ENCODE measurements at places on chromosomes 6 and 20.

DNA sequence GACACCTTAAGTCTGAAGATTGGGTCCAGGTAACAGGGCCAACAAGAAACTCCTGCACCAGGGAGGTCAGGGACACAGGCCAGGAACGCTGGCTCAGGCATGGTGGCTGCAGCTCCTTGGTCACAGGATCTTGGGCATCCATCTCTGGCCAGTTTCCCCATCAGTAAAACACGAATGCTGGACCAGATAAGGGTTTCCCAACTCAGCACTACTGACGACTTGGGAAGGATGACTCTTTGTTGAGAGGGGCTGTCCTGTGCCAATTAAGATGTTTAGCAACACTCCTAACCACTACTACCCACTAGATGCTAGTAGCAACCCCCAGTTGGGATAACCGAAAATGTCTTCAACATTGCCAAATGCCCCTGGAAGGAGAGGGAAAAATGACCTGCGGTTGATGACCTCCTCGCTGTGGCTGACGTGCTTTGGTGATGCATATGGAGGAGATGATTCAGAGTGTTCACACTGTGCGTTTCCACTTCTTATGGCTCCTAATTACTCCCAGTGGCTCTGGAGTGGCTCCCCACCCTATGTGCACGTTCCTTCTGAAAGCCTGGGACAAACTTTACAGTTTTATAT lies 261.9 kb downstream of the CDH26 start:
- DNase-seq = no peak

DNA sequence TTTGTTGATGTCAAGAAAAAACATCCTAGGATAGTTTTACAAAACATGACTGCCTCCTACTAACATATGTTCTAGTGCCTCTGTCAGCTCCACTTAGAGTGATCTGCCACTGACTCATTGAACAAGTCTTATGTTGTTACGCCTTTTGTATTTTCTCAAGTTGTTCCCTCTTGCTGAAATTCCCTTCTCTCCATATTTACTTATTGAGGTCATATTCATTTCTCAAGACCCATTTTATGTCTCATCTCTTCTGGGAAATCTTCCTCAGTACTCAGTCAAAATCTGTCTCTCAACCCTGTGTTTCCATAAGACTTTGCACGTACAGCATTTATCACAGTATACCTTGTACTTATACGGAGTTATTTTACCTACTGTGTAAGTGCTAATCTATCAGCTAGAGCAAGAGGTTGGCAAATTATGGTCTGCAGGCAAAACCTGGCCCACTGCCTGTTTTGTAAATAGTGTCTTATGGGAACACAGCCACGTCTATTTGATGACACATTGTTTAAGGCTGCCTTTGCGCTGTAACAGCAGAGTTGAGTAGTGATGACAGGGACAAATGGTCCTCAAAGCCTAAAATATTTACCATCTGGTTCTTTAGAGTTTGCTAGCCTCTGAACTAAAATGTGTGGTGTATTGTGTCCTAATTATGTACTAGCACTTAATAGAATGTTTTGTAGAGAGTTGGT lies 83.4 kb downstream of the ADGRB3 start:
- DNase-seq = no peak

DNA sequence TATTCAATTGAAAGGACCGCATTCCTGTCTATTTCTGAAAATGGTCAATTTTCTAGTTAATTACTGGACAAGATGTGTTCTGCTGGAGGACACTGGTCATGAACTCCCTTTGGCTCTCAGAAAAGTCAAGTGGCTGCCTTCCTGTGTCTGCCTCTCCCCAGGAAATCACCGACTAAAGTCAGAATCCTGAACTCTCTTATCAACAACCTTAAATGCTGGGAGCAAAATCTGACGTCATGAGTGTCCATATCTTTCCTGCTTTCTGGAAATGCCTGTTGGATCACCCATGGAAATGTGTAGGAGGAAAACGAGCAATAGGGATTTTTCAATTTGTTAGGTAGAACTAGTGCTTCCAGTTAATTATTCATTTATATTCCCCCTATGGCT lies 53.5 kb upstream of the PLCB1 start:
- DNase-seq = no peak

GRCh38 chr6:140590641-140591040 lies 1216.2 kb upstream of the CITED2 start:
- DNase-seq = no peak

DNA sequence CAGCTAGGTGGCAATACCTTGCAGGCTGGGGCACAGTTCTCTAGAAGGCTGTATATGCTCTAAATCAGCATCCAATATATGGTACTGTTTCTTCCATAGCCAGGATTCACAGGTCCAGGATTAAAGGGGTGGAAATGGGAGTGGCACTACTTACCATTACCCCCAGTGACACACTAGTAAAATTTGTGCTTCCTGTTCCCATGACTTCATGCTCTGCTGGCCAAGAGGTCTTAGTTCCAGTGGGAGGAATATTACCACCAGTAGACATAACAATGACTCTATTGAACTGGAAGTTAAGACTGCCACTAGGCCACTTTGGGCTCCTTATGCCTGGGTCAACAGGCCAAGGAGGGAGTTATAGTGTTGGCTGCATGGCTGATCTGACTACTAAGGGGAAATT lies 174.3 kb upstream of the TNFAIP3 start:
- no peak for DNase-seq

DNA sequence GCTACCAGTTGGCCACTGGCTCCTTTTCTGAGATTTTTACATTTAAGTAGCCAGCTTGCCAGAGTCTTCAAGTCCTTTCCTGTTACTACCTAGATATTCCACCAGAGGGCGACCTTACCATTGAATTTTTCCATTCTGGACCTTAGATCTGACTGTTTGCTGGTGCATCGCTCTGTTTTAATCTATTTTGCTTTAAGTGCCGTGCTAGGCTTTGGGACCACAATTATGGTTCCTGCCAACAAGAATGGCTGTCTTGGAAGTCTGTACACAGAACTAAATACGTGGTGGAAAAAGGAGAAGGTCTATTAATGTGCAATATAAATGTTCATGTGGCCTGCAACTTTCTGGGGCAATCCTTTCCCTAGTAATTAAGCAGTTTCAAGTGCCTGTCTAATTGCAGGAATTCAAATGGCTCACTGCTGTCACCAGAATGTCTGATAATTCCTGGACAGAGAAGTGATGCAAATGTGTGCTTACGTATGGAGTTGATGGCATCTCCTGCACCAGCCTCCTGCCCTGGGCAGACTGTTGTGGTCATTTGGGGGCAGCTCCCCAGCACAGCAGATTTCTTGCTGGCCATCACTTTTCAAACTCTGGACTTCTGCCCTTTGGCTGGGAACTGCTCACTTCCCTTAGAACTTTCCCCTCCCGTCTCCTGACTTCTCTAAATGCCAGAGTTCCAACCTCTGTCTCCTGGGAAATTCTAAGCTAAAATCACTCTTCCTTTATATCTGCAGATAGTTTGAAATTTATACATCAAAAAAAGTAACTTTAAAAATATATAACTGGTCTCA lies 5.6 kb upstream of the HLA-DOA start:
- DNase-seq = no peak

- no peak for DNase-seq
Measured at GRCh38 chr6:90271831-90272230, 24.8 kb downstream of the BACH2 start.

GRCh38 chr6:30060606-30061091 lies 416 bp upstream of the POLR1H start:
- DNase-seq = no peak

- no peak for DNase-seq
Measured at GRCh38 chr20:61355585-61355984, 103.5 kb downstream of the CDH4 start.

DNA sequence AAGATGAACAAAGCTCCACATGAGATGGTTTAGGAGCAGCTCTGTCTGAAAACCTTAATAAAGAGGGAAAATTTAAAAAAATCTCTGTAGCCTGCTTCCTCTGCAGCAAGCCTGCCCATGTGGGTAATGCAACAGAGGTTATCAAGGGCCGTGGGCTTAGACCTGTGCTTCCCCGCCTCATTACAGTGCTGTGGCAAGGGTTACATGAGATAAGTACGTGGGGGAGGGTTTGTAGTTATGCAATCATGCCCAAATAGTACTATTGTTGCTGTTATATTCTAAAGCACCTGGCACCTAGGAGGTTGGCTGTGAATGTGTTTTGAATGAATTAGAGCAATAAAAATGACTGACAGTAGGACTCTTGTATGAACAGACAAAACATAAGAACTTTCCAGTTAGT lies 68.3 kb downstream of the PKHD1 start:
- DNase-seq = no peak

GRCh38 chr20:47667086-47667485 lies 118.2 kb downstream of the SULF2 start:
- DNase-seq = no peak

- no peak for DNase-seq
Measured at GRCh38 chr6:160391419-160392116, 43.4 kb downstream of the SLC22A3 start.

DNA sequence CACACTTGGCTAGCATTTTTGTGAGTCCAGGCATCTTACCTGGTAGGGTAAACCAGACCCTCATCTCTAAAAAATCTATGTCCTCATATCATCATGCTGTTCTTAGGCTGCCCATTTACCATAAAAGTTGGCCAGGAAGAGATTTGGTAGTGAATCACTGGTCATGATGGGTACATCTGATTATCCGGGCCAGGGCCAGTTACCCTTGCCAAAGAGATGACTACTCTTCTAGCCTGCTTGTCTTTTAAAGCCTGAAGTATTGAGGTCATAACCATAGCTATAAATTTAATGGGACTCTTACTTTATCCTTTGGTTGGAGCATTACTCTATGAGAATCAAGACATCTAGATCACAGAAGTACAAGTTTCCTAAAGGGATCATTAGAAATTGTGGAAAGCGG lies 276.8 kb downstream of the TENT5A start:
- DNase-seq = no peak

DNA sequence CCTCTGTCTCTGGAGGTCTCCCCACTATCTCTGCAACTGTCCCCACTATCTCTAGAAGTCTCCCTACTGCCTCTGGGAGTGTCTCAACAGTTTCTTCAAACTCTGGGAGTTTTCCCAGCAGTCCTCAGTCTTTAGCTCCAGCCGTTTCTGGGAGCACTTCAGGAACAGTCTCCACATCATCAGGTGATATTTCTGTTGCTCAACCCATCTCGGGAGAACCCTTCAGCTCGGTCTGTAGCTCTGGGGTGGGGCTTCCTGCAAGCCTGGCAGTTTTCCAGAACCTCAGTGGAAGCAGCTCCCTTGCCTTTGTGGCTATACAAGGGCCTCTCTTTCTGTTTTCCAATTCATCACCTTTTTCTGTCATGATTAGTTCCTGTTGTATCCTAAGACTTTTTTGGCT lies 3.0 kb upstream of the SFTA2 start:
- DNase-seq = no peak

GRCh38 chr20:49747707-49748524 lies 34.2 kb upstream of the B4GALT5 start:
- DNase-seq = no peak

DNA sequence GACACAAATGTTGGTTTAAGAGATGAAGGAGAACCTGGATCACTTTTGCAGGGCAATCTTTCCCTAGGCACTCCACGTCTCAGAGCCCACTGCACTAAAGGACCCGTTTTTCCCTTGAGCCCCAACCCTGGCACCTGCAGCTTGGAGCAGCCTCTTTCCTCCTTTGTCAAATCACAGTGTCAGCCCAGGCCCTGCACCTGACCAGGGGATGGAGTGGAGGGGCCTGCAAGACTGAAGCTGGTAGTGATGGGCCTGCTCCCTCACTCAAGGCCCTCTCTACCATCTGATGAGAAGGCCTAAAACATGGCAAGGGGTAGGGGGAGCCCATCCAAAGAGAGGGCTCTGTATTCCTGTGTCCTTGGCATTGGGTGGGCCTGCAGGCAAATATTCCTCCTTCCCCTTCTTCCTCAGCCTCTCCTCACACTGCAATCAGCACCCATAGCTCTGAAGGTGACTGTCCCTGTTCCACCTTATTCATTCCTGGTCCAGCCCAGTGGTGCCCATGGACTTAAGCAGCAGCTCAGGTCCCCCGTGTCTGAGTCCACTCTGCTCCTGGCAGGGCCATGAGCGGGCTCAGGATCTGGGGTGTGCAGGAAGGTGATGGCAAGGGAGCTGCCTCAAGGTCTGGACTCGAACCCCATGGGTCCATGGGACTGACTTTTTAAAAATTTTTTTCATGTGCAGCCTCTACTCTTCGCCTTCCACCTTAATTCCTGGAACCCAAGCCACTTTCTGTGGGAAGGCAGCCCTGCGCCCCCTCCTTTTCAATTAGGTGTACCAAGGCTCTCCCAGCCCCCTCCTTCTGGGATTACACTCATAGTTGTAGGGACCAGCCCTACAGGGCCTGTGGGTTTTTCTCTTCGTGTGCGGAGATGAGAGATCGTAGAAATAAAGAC lies 6.7 kb downstream of the RAET1G start:
- DNase-seq = no peak

DNA sequence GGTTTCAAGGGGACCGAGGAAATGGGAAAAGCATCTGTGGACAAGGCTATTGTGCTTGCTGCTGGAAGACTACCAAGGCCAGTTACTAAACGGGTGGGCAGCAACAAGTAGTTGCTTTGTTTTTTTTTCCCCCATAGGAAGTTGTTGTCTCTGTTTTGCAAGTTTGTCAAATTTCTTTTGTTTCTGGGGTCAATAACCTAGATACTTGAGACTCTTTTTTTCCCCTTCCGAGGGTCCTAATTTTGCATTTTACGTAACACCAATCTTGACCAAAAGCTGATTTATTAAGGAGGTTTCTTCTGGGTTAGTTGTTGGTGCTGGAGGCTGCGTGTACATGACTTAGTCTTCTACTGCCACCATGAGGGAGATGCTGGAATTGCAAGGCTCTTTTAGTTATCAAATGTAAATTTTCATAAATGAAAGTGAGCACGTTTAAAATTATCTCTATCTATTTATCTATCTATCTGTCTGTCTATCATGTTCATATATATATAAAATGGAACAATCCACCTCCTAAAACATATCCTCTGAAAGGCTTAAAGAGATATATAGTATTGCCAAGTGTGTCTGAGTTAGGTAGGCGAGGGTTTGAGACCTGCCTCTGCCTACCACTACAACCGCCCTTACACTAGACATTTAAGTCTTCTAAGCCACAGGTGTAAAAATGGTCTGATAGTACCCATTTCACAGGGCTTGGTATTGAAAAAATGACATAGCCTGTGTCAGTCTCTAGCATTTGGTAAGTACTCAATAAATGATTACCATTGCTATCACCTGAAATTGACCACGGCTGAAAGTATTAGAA lies 60.2 kb downstream of the GCLC start:
- peak; percentile 41 for DNase-seq

DNA sequence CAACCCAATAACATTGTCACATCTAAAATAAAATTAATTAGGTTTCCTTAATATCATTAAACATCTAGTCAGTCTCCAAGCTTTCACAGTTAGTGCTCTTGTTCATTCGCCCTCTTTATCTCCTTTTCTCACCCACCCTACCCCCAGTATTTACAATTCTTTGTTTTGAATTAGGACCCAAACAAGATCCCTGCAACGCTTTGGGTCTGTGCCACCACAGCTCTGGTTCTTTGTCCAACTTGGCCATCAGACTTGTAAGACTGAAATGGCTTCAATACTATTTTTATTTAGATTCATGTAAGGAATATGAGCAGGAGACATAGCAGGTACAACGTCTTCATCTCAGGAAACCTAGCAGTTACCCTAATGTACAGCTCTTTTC lies 276.5 kb downstream of the CDKAL1 start:
- no peak for DNase-seq

All from activated CD4-positive, CD25-positive, alpha-beta regulatory T cell (primary cell).